ENCODE measurements at places on chromosomes 13 and 19. TPM values are rescaled to one million over a fixed set of nuclear protein-coding genes. Genes with fewer than 3 reads are reported as not detected.
A peak's percentile ranks its signal among the peaks of the same experiment; 100 is the strongest.

Gene PCP2
- not detected for total RNA-seq

Gene ARHGEF1
- total RNA-seq: 11.5 TPM

- DNase-seq: peak; percentile 3
These were observed 19.1 kb upstream of the ZNF260 start for GRCh38 chr19:36547001-36547732.

Gene GIPC3
- under 0.01 TPM for total RNA-seq

Gene YJEFN3
- total RNA-seq: 0.72 TPM

DNA sequence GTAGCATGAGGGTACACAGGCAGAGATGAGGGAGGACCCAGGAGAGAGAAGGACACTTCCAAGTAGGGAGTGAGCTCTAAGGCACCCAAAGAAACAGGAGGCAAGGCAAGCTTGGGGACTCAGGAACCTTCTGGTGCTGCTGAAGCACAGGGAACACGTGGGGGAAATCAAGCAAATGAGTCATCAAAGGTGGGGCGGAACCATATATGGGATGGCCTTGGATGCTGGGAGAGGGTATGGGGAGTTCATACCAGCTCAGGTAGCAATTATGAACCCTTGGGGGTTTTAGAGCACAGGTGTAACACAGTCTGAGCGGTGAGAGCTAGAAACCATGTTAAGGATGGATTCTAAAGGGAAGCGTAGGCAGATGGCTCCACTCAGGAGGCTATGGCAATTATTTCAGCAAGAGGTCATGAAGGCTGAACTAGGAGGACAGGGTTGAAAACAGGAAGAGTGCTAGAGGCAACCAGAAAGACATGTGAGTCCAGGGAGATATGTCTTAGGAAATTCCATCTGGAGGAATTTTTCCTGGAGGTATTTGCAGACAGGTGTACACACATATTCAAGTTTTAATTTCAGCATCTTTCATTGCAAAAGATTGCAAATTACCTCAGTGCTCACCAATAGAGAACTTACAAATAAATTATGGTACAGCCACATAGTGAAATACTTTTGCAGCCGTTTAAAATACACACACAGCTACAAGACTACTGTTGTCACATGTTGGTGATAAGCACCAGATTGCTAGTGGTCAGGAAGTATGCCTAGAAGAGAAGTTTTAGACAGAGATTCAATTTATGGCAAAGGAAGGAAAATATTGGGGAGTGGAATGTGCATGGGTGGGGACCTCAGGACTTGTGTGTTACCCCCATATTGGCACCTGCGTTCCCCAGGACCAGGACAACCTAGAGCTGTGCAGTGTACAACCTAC is 77.0 kb downstream of the STARD13 start:
- no peak for DNase-seq

GRCh38 chr13:93080587-93080986 is 146.0 kb upstream of the GPC6 start:
- peak; percentile 10 for DNase-seq

GRCh38 chr13:106534639-106535551 is 567 bp downstream of the EFNB2 start:
- DNase-seq: peak; percentile 16

Gene HIPK4
- 0.28 TPM for total RNA-seq

Gene ADM5
- 0.18 TPM for total RNA-seq

DNA sequence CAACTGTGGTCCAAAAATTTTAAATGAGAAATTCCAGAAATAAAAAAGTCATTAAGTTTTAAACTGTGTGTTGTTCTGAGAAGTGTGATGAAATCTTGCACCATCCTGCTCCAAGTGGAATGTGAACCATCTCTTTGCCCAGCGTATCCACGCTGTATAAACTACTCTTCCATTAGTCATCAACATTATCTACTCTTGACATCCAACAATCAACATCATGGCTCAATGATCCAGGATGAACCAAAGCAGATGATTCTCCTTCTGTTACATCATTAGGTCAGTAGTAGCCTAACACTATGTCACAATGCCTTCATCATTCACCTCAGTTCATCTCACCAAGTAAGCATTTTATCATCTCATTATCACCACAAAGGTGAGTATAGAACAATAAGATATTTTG is 55.3 kb downstream of the SUCLA2 start:
- peak; percentile 76 for DNase-seq

DNA sequence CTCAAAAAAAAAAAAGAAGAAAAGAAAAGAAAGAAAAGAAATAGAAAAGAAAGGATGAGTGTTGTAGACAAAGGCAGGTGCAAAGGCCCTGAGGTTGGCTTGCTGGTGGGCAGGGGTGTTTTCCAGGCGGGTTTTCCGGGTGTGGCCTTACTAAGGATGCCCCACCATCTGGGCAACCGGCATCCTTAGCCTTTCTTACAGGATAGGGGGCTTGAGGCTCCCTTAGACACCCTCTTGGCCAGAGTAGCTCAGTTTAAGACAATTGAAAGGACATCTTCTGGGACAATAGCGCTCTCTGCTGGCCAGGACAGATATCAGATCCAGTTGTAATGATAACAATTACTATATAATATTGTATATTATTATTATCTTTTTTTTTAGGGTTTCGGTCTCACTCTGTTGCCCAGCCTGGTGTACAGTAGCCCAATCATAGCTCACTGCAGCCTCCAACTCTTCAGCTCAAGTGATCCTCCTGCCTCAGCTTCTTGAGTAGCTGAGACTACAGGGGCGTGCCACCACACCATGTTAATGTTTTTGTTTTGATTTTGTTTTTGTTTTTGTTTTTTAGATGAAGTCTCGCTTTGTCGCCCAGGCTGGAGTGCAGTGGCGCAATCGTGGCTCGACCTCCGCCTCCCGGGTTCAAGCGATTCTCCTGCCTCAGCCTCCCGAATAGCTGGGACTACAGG is 1.4 kb upstream of the QTRT1 start:
- peak; percentile 54 for DNase-seq

DNA sequence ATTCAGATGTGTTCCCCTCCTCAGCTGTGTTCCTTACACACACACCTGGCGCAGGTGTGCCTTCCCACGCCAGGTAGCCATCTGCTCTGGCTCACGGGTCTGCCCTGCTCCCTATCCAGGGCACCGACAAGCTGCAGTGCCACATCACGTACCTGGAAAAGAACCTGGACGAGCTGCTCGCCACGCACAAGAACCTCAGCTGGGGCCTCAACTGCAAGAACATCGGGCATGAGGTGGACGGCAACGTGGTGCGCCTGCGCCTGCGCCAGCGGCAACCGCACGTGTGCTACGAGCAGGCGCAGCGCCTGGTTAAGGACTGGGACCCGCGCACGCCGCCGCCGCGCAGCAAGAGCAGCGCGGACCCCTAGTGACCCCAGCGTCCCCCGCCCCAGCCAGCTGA is 26.5 kb upstream of the CASP14 start:
- DNase-seq: no peak

DNA sequence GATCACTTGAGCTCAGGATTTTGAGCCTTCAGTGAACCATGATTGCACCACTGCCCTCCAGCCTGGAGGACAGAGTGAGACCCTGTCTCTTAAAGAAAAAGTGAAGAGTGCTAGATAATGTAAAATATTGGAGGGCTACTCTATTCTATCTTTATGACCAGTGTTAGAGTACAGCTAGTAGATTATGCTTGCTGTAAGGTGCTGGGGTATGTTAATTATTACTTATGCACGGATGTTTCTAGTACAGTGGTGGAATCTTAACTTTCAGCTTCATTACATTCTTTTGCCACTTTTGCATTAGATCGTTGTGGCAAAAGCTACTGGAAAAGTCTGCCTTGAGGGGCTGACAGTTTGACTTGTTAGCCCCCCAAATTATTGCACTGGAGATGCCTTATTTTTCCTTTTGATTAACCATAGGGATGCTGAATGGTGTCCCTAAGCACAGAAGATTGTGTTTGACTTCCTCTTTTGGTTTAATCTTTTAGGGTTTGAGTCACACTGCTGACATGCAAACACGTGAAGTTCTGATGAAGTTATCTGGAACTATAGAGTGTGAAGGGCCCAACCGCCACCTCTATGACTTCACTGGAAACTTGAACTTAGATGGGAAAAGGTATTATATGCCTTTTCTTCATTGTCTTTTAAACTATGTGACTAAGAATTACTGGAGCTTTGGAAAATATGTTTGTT is 169.8 kb downstream of the ATP8A2 start:
- no peak for DNase-seq

DNA sequence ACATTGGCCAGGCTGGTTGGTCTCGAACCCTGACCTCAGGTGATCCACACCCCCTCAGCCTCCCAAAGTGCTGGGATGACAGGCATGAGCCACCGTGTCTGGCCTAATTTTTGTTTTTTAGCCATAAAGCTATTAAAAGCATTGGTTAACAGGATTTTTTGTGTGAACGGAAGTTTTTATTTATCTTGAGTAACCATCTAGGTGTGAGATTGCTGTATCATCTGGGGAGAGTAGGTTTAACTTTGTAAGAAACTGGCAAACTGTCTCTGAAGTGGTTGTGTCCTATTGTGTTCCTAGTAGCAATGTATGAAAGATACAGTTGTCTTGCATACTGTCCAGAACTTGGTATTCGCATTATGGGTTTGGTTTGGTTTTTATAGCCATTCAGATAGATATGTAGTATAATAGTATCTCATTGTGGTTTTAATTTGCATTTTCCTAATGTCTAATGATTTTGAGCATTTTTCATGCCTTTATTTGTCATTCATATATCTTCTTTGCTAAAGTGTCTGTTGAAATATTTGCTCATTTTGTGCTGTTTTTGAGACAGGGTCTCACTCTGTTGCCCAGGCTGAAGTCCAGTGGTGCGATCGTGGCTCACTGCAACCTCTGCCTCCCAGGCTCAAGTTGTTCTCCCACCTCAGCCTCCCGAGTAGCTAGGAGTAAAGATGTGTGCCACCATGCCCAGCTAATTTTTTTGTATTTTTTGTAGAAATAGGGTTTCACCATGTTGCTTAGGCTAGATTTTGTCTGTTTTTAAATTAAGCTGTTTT is 13.5 kb upstream of the PLEKHF1 start:
- DNase-seq: no peak

GRCh38 chr19:40907968-40908735 is 26.1 kb upstream of the CYP2A7 start:
- no peak for DNase-seq

- no peak for DNase-seq
These were observed 8.5 kb downstream of the PLEKHA4 start for GRCh38 chr19:48859711-48860572.

Gene FUT3
- not detected for total RNA-seq

Gene KIR3DL2
- total RNA-seq: not detected

DNA sequence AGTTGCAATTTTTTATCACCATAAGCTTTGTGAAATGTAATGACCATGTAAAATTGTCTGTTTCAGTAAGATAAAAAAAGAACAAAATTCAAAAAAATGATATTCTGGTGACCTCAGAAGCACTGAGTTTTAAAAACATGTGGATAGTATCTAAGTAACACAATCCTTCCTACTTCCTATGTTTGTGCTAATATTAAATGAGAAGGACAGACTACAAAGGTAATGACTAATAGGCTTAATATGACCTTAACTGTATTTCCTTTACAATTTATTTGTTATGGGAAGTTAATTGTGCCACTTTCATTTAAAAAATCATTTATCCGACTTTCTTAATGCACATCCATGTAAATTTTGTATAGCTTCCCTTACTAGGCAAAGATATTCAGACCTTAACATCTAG is 1030.4 kb upstream of the ATXN8OS start:
- no peak for DNase-seq

Gene ATP4A
- not detected for total RNA-seq

DNA sequence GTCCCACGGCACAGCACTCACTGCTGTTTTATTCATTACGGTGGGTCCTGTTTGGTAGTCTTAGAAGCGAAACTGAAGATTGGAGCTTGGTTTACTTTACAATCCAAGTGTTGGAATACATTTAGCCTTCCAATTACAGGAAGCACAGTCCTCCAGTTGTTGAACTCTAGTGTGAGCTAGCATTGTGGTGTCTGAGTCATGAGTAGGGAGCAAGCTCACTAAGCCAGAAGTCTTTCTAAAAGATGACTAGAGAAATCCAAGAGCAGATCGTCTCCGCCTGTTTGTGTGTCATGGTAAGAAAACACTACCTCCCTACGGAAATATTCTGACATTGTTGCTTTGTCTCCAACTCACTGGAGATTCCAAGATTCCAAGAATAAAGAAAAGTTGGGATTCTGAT is 10.1 kb upstream of the SHISA2 start:
- DNase-seq: peak; percentile 61

Gene ATP8A2
- 0.28 TPM for total RNA-seq

Gene ZNF99
- total RNA-seq: not detected

GRCh38 chr13:109427148-109427547 is 359.2 kb downstream of the IRS2 start:
- no peak for DNase-seq

Gene IFNL2
- not detected for total RNA-seq

- DNase-seq: peak; percentile 28
These were observed 12.5 kb upstream of the MZF1 start for GRCh38 chr19:58585442-58586132.

GRCh38 chr19:12721656-12722565 is 1.8 kb downstream of the TNPO2 start:
- peak; percentile 74 for DNase-seq

- peak; percentile 65 for DNase-seq
These were observed 538 bp downstream of the LSM4 start for GRCh38 chr19:18322318-18322758.

GRCh38 chr19:48248081-48248833 is 7.5 kb downstream of the CARD8 start:
- no peak for DNase-seq

GRCh38 chr19:30673336-30673735 is 301.2 kb downstream of the ZNF536 start:
- DNase-seq: no peak

DNA sequence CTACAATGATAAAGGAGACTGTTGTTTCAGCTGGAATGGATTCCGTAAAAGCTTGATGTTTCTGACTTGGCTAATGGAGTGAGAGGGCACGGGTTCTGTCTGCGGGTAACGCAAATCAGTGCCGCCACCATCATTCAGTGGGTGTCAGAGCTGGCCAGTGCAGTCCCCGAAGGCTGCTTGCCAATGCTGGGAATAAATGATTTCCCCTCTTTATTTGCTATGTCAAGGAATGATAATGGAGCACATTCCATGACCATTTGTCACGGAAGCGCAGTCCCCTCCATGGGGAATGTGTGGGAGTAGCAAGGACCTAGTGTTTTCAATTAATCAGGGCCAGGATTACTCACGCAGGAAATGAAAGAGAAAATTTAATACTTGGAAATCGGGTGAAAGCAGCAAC is 899.3 kb downstream of the UQCRFS1 start:
- DNase-seq: peak; percentile 17

Gene COMP
- under 0.01 TPM for total RNA-seq

Gene PSG7
- 0.28 TPM for total RNA-seq

All from IMR-90 (cell line).